LHCN-M2 (cell line): ENCODE measurements at places on chromosomes 1 and 21. TPM values are rescaled to one million over a fixed set of nuclear protein-coding genes. Genes with fewer than 3 reads are reported as not detected.

GRCh38 chr1:68976916-68977610 lies 480.2 kb upstream of the DEPDC1 start:
- no peak for DNase-seq

The C2CD4D gene
- not detected in 2 replicates for total RNA-seq

The RHBG gene
- total RNA-seq, result not detected in 2 replicates

DNA sequence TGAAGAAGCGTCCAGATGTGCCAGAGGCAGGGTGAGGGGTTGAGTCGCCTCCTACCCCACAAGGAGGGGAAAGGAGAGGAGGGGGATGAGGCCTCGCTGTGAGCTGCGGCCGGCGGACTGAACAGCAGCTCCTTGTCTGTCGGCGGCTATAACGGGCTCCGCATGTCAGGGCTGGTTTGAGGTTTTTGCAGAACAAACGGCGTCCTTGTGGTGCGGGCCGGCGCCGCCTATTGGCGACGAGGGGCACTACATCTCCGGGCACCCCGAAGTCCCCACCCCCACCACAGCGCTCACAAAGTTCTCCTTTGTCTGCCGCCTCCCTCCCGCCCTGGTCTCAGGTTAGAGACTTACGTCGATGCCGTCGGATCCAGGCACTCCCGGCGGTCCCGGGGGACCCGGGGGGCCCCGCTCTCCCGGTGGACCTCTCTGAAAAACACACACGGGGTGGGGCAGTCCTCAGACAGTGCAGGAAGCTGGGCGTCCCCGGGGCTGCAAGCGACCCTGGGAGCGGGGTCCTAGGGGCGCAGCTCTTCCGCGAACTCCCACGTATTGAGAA lies 1.8 kb downstream of the COL9A2 start:
- peak; percentile 32 for DNase-seq

GRCh38 chr1:152179566-152179965 lies 20.5 kb upstream of the RPTN start:
- no peak for DNase-seq

DNA sequence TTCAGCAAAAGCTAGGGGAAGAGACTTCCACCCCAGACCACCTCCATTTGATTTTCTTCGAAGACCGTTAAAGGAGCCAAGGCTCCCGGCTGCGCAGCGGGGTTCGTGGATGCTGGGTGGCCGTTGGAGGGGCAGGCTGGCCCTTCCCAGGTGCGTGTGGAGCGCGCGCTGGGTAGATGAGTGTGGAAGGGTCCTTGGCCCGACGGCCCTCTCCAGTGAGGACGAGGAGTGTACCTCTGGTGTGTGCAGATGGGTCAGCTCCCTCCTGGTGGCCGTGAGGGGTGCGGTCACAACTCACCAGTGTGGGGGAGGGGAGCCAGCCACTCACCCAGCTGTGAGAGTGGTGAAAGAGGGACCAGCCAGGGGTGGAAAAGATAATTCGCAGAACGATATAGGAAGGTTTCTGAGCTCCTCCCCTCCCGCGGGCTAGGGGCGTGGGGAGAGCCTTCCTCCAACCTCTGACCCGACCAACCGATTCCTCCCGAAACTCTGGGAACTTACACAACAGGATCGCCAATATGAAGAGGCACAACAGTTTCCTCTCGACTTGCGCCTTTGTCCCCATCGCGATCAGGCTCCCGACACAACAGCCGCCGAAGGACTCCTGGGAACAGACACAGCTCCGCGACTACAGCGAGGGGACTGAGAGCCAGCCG lies at the start of gene F11R:
Gene F11R, minus strand, starts transcription at position 644 of the 656 bp plus-strand sequence. Its CDS starts 79 bp downstream, at position 565.
- no peak for DNase-seq

DNA sequence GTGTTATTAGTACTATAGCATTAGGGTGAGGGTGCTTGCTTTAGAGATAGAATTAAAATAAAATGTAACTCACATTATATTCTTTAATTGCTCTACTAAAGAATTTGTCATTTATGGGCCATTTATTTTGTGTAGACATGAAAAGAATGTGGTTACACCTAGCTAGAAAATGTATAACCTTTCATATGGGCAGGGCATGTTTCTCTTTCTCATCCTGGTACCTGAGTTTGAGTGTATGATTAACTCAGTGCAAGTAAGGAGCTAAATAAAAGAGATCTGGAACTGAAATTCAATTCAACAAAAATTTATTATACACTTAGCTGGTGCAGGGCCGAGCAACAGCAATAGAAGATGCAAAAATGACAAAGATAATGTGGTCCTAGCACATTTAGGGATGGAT lies 47.4 kb downstream of the MAP3K7CL start:
- DNase-seq, result no peak

DNA sequence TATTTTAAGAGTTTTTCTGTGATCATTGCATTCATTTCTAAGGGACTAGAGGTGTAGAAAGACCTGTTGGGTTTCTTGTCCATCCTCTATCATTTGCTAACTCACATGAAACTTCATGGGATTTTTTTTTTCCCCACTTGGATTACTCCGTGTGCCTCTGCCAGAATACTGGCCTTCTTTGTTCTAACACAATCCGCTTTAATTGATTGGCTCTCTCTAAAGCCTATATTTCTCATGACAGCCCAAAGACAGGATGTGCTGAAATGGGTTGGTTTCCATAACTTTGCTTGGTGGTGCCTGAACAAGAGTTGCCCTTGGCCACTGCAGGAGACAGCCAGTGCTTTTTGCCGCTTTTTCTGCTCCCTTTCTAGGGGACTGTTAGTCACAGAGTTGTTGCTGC lies 12.2 kb downstream of the CACHD1 start:
- DNase-seq, result no peak

GRCh38 chr21:42456457-42456856 lies 39.6 kb downstream of the RSPH1 start:
- DNase-seq, result no peak

DNA sequence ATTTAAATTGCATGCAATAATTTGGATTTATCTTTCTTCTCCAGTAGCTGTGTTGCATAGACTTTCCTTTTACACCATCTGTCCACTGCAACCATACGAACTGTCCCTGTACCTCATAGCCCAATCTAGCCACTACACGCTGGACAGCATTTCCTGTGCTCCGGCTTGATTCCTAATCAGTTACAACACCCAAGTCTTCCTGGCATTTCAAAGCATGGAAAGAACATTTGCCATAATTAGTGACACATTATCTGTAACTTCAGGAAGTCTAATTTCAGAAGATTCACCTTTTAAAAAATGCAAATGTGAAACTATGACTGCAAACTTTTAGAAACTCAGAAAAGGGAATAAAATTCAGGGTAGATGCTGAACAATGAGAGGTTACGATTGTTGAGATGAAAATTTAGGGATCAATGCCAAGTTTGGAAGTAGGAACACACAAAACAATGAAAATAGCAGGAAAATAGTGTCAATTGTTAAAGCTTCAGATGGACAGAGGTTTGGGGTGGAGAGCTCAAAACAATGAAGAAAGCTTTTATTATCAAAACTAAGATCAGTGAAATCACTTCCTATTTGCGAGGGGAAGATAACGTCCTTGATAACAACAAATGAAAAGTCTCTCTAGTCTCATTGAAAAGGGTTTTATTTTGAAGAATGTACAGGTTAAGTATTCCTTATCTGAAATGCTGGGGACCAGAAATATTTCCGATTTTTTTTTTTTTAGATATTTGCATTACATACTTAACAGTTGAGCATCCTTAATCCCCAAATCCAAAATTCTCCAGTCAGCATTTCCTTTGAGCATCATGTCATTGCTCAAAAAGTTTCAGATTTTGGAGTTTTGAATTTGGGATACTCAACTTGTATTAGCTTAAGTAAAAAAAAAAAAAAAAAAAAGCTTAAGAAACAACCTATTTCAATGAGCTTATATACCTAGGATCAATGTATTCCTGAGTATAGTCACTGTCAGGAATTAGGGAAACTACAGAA lies 107.3 kb downstream of the FNBP1L start:
- no peak for DNase-seq

DNA sequence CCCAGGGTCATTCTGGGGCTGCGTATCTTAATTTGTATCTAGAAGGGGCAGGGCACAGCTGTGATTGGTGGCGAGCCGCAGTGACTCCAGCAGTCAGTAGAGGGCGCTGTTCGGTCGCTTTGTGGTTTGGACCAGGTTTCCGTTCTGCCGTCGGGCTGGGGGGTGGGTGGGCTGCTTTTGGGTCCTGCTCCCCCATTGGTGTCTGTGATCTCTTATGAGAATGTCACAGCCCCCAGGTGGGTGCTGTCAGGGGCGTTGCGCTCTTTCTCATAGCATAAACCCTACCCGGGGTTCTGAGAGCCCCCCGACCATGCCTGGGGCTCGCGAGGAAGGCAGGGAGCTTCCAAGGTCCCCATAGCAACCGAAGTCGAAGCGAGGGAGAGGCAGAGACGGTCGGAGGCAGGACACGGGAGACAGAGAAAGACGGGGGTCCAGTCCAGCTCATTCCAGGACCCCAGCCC lies 5.4 kb downstream of the TFF3 start:
- DNase-seq, result no peak
